ENCODE measurements at places on chromosomes 7 and 10. TPM values are rescaled to one million over a fixed set of nuclear protein-coding genes. Genes with fewer than 3 reads are reported as not detected.
A peak's percentile ranks its signal among the peaks of the same experiment; 100 is the strongest.

DNA sequence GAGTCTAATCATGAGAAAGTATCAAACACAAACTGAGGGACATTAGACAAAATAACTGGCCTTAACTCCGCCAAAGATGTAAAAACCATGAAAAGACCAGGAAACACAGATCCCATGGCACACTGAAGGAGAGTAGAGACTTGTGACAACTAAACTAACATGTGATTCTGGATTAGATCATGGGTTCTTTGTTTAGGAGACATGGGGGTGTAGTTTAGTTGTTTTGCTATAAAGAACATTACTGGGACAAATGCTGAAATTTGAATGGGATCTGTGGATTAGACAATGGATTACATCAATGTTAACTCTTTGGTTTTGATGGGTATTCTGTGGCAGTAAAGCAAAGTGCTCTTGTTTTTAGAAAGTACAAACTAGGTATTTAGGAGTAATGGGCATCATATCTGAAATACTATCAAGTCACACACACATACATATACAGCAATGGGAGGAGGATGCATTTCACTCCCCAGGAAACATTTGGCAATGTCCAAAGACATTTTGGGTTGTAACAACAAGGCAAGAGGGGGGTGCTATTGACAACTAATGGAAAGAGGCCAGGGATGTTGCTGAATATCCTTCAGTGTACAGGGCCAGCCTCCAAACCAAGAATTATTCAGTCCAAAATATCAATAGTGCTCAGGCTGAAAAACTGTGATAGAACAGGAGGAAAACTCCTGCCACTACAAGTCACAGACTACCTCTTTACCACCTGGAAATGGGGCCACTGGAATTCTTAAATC lies 32.4 kb downstream of the WAPL start:
- no peak for DNase-seq

GRCh38 chr10:90718182-90718581 lies 139.7 kb downstream of the HTR7 start:
- DNase-seq = no peak

GRCh38 chr7:142063551-142064442 lies 47.7 kb upstream of the MGAM2 start:
- peak; percentile 3 for DNase-seq

- DNase-seq = peak; percentile 66
Observed at GRCh38 chr10:4595719-4596319, 230.2 kb upstream of the AKR1E2 start.

DNA sequence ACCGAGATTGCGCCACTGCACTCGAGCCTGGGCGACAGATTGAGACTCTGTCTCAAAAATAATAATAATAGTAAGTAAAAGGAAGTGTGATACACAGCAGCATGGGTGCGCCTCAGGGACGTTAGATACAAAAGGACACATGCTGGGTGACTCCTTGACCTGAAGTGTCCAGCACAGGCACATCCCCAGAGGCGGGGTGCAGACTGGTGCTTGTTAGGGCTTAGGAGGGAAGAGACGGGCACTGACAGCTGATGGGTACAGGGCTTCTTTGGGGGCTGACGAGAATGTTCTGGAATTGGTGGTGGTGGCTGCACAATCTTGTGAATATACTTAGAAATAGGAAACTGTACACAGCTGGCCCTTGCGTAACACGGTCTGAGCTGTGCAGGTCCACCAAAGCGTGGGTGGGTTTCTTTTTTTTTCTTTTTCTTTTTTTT lies 61.8 kb upstream of the DNAJB6 start:
- DNase-seq = no peak

GRCh38 chr10:76356557-76356956 lies 925.1 kb downstream of the LRMDA start:
- DNase-seq = no peak

The OR2A42 gene
- not detected for total RNA-seq

The RAB19 gene
- total RNA-seq = 0.21 TPM

The ANKRD30A gene
- not detected for total RNA-seq

The ARHGEF35 gene
- total RNA-seq = 13.7 TPM

All from foreskin keratinocyte (primary cell).